ENCODE measurements at places on chromosomes 16 and 17.

GRCh38 chr17:66957951-66958579 is 6.4 kb upstream of the CACNG4 start:
- no peak for DNase-seq

- DNase-seq: no peak
These were observed 254.5 kb upstream of the CACNG5 start for GRCh38 chr17:66580184-66580955.

- no peak for DNase-seq
These were observed 589 bp downstream of the ARL6IP1 start for GRCh38 chr16:18800775-18801144.

DNA sequence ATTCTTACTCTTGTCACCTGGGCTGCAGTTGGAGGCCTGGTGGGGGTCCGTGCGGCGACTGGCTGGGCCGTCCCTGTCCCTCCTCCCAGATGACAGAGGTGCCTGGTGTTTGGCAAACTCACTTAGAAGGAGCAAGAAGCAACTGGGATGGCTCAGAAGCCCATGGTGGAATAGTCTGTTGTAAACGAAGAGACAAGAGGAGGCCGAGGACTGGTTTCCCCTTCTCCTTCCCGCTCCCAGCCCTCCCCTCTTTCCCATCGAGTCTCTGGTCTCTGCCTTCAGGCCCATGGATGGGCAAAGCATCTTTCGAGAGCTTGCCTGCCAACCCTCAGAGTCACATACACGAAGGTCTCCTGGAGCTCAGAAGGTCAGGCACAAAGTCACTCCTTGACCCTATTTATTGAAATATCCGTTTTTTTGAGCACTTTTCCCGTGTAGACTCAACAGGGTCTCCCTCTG is 364.4 kb downstream of the SEC14L1 start:
- DNase-seq: no peak

DNA sequence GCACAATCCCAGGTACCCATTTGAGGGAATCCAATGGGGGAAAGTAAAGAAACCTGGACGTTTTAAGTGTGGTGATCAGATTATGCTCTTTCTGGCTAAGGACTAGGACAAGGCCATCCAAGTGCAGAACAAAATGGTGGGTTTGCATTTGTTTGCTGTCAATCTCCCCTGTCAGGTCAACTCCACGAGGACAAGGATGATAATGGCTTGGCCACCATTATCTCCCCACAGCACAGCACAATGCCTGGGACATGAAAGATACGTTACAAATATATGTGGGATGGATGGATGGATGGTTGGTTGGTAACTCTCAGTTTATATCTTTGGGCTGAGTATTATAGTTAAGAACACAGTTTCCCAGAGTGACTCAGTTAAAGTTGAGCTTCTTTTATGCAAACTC is 526.9 kb downstream of the NPIPA7 start:
- no peak for DNase-seq

DNA sequence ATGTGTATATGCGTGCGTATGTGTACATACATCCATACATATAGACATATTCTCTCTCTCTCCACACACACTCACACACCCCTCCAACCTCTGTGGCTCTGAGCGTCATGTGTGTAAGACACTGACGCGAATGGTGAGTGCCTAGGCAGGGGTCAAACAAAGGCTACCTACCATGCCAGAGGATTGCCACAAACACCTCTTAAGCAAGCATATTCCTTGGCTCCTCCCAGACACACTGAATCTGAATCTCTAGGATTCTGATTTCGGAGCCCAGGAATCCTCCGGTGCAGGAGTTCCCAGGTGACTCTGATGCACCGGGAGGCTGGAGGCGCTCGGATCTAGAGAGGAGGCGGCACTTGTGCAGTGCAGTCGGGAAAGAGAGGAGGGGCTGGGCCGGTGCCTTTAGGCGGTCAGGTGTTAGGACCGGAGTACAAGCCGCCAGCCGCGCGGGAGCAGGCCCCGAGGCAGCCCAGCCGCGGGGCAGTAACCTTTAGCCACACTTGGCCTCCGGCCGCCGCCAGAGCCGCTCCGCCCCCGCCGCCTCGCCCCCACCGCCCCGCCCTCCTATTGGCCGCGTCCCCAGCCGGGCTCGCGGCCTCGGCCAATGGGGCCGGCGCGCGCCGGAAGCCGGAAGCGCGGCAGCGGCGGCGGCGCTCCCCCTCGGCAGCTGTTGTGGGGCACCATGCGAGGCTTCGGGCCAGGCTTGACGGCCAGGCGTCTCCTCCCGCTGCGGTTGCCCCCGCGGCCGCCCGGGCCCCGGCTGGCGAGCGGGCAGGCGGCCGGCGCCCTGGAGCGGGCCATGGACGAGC is at the start of gene MLYCD:
Gene MLYCD (plus strand): TSS at position 653 of the 809 bp plus-strand sequence. CDS start 30 bp downstream, at position 683.
- peak; percentile 31 for DNase-seq

DNA sequence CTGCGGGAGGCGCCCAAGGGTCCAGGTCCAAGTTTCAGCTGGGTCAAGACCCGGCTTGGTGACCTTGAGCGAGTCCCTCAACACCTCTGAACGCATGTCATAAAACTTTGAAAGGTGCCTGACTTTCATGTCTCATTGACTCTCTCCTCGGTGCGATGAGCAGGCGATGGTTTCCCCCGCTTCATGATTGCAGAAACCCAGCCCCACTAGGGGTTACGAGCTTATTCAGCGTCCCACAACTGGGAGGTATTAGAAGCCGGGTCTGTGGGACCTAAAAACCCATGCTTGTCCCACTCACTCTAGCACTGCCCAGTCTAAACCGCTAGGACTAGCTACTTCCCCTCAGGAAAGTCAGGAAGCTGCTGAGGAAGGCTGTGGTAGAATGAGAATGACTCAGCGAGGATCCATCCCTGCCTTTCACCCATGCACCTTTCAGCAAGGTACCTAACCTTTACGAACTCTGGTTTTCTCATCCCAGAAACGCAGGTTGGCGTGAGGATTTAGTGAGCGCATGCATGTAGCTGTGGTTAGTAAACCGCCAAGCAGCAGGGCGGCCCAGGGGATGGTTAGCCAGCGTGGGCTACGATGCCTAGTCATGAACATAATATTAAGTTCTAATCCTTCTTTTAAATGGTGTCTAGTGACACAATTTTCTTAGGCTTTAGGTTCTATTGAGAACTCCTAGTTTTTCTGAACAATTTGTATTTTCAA is 26.2 kb upstream of the RFFL start:
- no peak for DNase-seq

- DNase-seq: no peak
These were observed 2.7 kb upstream of the SP6 start for GRCh38 chr17:47853616-47854015.

Data from activated CD8-positive, alpha-beta memory T cell treated with anti-CD3 and anti-CD28 coated beads for 4 hours (primary cell).